ENCODE measurements at places on chromosomes 11 and 22. TPM values are rescaled to one million over a fixed set of nuclear protein-coding genes. Genes with fewer than 3 reads are reported as not detected.

DNA sequence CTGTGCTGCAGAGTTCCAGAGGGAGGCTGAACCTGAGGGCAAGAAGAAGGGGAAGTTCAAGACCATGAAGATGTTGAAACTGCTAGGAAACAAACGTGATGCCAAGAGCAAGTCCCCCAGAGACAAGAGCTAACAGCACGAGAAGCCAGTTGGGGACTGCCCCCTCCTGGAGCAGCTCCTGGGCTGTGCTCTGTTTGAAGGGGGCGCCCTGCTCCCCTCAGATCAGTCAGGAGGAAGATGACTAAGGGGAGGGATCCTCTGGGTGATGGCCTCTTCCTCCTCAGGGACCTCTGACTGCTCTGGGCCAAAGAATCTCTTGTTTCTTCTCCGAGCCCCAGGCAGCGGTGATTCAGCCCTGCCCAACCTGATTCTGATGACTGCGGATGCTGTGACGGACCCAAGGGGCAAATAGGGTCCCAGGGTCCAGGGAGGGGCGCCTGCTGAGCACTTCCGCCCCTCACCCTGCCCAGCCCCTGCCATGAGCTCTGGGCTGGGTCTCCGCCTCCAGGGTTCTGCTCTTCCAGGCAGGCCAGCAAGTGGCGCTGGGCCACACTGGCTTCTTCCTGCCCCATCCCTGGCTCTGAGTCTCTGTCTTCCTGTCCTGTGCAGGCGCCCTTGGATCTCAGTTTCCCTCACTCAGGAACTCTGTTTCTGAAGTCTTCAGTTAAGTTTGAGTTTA, 12.6 kb downstream of the C22orf23 start:
- DNase-seq, result no peak

- peak; percentile 85 for DNase-seq
Measured at GRCh38 chr11:110376711-110377324, 52.9 kb upstream of the FDX1 start.

DNA sequence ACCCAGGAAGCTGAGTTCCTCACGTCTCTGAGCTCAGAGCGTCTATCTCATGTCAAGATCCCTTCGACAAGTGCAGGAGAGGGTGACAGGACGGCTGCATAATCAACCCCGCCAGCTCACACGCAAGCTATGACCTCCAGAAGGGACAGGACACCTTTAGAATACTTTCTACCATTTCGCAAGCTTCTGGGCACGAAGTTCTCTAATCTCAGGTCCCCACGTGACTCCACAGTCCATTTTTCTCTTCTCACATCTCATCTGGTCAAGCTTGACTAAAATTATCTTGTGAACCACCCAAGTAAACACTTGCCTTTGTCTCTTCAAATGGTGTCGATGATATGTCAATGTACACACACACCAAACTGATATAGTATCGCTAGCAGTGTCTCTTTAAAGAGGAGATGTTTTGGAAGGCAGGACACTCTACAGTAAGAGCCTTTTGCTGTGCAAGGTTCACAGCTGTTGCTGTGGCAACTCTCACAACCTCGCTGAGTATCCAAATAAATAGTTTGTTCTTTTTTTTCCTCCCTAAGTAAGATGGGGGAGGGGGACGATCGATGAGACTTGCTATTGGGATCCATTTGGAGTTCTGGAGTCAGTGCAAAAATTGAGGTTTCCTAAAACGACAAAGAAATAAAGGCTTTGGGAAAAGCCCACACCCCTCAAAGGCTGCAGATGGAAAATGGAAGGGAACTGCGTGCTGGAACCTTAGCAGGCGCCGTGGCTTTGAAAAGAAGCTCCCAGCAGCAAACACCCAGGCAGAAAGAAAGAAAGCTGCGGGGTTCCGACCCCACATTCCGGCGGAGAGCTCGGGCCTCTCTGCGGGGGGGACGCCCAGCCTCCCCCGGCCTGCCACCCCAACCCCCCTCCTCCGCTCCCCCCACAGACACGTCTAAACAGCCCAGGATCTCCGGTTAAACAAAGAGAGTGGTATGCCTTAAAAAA, 215.4 kb upstream of the UBASH3B start:
- no peak for DNase-seq

- peak; percentile 67 for DNase-seq
Measured at GRCh38 chr22:35517769-35518530, 22.7 kb upstream of the RASD2 start.

DNA sequence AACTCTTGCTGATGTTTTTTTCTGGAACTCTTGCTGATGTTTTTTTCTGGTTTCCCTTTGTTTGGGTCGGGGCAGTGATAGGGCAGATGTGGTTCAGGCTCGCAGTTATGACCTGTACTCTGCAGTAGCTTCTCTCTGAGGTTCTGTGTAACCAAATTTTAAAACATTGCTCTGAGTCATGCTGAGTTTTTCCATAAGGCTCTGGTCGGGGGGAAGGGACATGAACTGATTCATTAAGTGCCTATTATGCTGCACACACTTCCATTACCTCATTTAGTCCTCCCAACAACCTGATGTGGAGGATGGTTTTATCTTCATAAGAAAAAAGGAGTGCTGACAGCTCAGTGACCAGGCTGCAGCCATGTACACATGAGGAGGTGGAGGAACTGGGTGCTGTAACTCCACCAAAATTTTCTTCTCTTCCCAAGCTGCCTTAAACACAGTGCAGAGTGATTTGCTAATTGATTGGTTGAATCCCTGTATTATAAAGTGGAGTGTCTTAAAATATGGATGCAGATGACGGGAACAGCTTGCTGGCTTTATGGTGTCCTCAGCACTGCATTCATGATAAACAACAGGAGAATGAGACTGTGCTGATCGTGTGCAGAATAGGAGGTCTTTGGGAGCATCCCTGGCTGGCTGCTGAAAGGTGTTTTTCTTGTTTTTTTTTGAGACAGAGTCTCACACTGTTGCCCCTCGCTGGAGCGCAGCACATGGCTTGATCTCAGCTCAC, 19.1 kb downstream of the TNRC6B start:
- DNase-seq, result peak; percentile 94

The HMOX1 gene
- total RNA-seq, result 3.9 TPM
